ENCODE measurements at places on chromosomes 13 and 19.

DNA sequence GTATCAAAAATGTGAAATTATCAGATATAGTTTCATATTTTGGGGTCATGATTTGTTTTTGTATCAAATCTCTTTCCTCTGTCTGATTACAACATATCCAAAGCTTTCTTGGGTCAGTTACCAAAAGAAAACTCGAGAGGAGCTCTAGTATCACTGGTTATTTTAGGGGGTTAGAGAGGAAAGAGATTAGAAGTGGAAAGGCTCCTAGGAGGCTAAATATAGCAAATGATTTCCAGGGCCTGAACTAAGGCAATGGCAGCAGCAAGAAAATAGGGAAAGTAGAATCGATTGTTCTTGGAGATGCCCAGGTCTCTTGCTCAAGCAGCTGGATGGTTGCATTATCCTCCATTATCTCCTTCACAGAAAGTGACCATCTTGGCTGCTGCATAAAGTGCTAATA, 72.9 kb downstream of the NHLRC3 start:
- DNase-seq: no peak

DNA sequence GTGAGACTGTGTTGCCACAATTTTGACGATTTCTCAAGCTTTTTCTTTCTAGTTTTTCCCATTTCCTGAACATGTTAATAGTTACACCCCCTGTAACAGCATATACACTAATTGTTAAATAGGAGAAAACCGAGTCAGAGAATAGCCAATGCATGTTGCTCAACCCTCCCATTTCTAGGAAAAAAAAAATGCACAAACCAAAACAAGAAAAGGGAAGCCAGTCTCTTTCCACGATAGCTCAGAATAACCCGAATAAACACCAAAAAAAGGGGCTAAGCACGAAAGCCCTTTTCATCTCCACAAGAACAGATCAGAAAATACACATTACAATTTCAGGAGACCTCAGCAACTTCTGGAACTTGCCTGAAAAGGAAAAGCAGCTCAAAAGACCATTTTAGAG, 16.3 kb downstream of the LATS2 start:
- no peak for DNase-seq

DNA sequence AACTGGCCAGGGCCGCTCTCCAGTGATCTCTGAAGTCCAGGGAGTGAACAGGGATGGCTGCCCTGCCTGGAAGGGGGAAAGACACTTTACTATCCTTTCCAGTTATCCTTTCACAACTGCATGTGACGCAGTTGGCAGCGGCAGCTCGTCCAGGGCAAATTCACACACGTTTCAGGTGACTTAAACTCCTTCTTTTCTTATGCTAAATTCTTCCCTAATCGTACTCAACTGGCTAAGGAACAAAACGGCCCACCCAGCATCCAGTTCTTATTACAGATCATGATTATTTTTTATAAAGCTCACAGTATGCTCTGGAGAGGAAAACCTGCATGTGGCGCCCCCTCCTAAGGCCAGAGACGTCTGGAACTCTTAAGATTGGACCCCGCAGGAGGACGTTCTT, 767.1 kb downstream of the UQCRFS1 start:
- DNase-seq: no peak

DNA sequence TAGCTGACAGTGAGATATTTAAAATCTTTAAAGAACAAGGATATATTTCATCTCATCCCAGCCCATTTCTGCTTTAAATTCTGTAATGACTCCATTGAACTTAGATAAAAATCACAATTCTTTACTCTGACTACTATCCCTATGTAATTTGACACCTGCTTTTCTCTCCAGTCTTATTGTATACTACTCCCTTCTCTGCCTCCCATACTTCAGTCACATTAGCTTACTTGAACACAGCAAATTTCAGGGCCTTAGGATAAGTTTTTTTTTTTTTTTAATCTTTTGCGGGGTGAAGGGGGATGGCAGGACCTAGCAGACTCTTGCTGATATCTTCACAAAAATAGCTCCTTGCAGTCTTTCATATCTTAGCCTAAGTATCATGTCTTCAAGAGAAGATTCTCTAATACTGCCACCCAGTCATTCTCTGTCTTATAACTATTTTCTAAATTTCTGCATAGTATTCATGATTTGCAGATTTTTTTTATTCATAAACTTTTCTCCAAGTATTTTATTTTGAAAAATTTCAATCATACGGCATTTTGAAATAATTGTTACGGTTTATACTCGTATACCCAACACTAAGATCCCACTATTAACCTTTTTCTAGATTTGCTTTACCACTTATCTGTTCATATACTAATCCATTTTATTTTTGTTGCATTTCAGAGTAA, 151.4 kb downstream of the PCCA start:
- DNase-seq: no peak

DNA sequence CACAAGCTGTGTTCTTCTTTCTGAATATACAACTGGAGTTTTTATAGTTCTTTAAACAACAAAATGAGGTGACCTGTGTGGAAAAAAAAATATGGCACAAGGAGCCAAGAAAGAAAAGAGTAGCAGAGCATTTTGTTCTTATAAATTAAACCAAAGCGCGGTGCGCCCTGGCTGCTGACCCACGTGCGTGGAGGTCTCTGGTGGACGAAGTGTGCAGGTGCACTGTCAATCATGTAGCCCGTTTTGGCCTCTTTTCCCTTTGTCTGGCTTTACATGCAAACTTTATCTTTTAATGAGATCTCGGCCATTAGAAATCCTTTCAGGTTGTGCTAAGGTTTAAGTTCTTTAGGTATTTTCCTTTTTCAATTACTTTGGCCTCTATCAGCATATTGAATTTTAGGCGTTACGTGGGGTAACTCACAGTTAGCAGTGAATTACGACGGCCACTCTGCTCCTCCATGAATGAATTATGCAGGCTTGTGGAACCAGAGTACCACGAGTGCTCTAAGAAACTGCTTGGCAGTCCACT, 443.9 kb upstream of the SLC10A2 start:
- no peak for DNase-seq

GRCh38 chr13:96252903-96253302, 163.0 kb downstream of the HS6ST3 start:
- no peak for DNase-seq

- no peak for DNase-seq
Measured at GRCh38 chr19:4693471-4694121, 23.5 kb upstream of the MYDGF start.

Measured in GM06990 (cell line).